ENCODE measurements at places on chromosomes 7 and 10.

- no peak for DNase-seq
Observed at GRCh38 chr7:1616741-1617140, 46.9 kb upstream of the PSMG3 start.

DNA sequence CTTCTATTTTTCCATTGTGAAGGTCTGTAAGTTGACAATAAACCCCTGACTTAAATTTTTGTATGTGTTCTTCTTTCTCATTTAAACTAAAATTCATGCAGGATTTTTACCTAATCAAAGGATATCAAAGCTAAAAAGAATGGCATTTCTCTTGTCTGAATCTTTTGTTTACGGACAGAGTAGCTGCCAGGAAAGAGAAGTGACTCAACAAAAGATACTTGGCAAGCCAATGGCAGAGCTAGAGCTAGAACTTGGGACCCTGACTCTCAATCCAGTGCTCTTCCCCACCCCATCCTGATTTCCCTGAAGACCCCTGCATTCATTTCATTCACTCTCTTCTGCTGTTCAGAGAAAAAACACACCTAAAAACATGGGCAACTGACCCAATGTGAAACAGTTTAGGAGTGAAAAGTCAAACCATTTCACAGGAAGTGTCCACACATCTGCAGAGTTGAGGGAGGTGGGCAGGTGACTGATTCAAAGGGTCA lies 40.2 kb upstream of the PDLIM1 start:
- DNase-seq, result no peak

GRCh38 chr10:2890093-2890492 lies 177.3 kb upstream of the PFKP start:
- no peak for DNase-seq

- no peak for DNase-seq
Observed at GRCh38 chr10:5603091-5603847, 63.1 kb downstream of the ASB13 start.

DNA sequence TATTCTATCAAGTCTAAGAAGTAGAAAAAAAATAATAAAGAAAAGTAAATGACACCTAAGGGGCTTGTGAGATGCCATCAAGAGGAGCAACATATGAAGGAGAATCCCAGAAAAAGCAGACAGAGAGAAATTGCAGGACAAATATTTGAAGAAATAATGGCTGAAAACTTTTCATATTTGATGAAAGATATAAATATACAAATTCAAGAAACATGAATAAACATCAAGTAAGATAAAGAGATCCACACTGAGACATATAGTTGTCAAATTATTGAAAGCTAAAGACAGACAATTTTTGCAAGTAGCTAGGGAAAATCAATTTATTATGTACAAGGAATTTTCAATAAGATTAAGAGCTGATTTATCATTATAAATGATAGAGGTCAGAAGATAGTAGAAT lies 558.0 kb downstream of the ZWINT start:
- no peak for DNase-seq

DNA sequence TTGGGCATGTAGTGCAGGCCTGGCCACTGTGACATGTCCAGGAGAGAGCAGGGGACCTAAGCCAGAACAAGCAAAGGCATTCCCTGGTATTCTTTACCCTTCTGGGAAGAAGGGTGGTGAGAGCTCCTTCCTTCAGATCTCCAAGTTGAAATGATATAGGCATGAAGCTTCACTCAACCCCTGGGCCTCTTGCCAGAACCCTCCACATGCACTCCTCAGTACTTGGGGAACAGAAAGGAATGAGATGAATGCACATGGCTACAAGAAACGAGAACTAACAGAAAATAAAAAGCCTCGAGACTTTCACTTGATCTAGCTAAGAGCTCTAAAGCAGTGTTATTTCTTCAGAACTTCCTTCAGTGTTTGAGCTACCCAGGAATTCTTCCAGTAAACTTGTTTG lies 262.2 kb downstream of the ETV1 start:
- no peak for DNase-seq

- DNase-seq, result no peak
Observed at GRCh38 chr7:29360633-29361625, 166.4 kb downstream of the CHN2 start.

DNA sequence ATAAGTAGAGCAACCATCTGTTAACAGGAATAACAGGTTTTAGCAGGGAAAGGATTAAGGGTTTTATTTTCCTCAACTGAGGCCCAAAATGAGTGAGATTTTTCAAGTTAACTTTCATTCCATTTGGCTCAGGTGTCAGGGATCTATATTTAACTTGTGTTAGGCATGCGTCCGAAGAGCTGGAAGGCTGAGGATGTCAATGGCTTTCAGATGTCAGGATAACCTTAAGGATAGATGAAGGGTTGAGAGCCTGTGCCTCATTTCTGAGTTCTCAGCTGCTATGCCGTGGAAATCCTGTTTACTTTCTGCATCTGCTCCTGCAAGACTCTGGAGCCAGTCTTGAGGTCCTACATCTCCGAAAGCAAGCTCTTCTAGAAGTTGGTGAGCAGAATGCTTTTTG lies 36.4 kb upstream of the CD36 start:
- no peak for DNase-seq

- peak; percentile 46 for DNase-seq
Observed at GRCh38 chr7:121366852-121367431, 29.2 kb downstream of the FAM3C start.

DNA sequence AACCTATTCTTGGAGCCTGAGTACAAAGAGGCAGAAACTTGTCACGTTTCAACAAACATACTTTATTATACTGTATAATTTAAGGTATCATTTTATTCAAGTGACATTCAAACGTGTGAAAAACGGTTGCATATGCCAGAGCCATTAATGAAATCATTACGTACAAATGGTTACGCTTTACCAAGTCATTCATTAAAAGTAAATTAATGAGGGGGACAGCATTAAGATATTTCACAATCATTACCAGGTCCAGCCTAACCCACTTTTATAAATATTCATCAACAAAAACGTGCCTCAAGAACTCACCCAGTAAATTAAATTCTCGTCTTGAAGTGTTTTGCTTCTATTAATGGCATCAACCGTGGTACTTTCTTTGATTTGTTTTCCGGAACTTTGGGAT lies 253.0 kb downstream of the RPS24 start:
- no peak for DNase-seq

- no peak for DNase-seq
Observed at GRCh38 chr7:15323550-15323949, 238.3 kb downstream of the AGMO start.

DNA sequence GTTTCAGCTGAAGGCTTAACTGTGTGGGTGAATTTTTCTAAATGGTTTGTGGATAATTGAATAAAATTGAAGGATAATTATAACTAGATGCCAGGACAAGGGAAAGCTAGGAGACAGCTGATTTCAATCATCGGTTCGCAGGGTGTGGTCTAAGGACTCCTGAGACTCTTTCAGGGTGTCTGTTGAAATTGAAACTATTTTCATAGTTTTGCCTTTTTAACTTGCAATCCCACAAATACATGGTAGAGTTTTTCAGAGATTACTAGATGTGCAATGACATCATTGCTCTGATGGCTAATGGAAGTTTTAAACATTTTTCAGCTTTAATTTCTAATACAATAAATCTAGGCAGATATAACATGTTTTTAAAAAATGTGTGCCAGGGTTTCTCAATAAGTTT lies 18.5 kb downstream of the TRUB1 start:
- no peak for DNase-seq

GRCh38 chr7:158286210-158286609 lies 301.4 kb downstream of the PTPRN2 start:
- no peak for DNase-seq

DNA sequence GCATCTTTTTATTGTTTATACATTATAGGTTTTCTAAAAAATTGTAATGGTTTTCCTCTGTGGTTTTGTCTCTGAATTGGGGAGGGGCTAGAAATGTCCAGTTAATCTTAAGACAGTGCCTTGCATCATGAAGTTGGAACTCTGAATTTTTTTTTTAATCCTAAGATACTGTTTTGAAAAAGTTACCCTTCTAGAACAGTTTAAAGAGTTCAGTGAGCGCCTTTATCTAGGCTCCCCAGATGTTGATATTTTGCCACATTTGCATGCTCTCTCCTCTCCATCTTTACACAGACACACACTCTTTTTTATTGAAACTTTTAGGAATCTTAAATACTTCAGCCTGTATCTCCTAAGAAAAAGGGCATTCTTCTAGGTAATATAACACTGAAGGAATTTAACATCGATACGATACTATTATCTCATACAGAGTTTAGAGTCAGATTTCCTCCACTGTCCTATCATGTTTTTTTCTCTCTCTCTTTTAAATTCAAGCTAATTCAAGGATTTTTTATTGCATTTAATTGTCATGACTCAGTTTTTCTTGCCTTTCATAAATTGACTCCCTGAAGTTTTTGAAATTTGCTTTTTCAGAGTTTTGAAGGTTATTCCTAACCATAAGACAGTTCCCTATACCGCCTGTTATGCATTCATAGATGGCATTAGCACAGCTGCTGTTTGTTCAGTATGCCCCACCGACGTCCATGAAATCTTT lies 31.5 kb downstream of the PRKAR2B start:
- no peak for DNase-seq

- no peak for DNase-seq
Observed at GRCh38 chr7:38306914-38307313, 33.5 kb upstream of the TARP start.

DNA sequence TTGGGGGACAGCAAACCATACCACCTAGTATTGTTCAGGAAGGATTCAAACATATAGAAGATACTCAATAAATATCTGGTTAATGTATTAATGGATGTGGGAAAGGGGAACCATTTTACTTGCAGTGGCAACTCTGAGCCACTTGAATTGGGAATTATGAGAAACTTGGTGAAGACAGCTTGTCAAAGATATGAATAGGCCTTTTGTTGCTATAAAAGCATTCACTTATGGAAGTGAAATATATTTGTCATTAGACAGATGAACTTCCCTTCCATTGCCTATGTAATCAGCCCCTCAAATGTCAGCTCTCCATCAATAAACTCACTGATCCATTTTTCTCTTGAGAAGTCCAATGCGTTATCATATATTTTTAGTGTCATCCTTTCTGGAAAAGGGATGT lies 56.1 kb downstream of the GPR85 start:
- DNase-seq, result no peak

DNA sequence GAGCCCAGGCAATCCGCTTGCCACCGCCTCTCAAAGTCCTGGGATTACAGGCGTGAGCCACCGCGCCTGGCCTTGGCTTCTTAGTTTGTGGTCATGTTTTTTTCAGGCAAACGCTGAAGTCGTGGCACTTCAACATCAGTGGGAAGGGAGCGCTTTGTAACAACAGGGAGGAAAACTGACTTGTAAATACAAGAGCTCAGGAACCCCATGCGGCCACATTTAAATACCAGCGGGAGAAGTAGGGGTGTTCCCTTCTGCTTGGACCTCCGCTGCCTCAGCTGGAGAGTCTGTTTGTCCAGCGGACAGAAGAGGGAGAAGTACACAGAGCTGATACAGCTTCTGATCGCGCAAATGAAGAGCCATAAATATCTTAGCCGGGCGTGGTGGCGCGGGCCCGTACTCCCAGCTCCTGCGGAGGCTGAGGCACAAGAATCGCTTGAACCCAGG lies 108.7 kb upstream of the KMT2C start:
- DNase-seq, result no peak

- DNase-seq, result no peak
Observed at GRCh38 chr7:66296-66695, 126.1 kb upstream of the FAM20C start.

- no peak for DNase-seq
Observed at GRCh38 chr7:34365611-34366010, 292.4 kb upstream of the NPSR1 start.

- no peak for DNase-seq
Observed at GRCh38 chr7:4820405-4820966, 41.3 kb downstream of the PAPOLB start.

GRCh38 chr10:88755753-88756152 lies 4.1 kb upstream of the LIPN start:
- DNase-seq, result no peak

DNA sequence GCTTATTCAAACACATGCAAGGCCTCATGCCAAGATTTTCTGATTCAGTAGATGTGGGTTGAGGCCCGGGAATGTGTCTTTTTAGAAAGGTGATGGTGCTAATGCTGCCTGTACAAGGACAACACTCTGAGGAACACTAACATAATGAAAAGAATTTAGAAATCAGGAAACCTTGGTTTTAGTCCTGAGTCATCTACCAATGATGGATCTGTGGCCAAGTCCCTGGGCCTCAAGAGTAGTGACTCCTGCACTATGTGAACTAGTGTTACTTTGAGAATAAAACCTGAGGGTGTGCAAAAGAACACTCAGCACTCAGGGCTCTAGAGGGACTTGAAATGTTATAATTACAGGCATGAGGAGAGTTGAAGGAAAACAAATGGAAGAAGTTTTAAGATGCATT lies 741.7 kb upstream of the GALNT17 start:
- DNase-seq, result no peak

All from NCI-H2029 treated with DMSO at 0.1 percent for 48 hours (cell line).